Esophagus squamous epithelium (tissue), 5 donors: ENCODE measurements at places on chromosomes 1 and 21.

DNA sequence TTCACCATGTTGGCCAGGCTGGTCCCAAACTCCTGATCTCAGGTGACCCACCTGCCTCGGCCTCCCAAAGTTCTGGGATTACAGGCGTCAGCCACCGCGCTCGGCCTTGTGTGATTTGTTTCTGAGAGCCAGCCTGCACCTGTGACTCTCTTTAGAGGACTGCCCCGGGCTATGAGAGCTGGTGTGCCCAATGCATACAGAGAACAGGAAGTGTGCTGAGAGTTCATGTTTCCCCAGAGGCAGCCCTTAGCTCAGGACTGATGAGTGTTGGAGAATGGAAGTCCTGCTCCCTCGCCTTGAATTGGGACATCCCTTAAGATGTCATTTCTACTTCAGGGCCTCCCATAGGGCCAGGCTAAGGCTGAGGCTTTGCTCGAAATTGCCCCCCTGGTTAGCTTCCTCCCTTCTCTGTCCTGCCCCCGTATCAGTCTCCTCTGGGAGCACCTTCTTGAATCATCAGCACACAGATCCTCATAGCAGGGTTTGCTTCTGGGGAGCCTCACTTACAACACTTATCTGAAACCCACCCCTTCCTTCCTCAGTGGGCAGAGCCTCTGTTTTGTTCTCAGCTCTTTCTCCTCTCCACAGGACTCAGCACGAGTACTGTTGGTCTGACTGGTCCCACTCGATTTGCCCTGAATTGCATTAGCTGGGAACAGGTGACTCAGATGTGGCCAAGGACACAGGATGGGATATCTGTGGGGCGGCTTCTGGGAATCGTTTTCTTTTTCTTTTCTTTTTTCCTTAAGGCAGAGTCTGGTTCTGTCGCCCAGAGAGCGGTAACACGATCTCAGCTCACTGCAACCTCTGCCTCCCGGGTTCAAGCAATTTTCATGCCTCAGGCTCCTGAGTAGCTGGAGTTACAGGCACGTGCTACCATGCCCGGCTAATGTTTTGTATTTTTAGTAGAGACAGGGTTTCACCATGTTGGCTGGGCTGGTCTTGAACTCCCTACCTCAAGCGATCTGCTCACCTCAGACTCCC, 80.1 kb downstream of the UBIAD1 start:
- H3K27ac ChIP-seq: no peak overlapping the region
- H3K4me3 ChIP-seq: no peak overlapping the region
- peaks cover 72% of the 10 kb centered on the region for H3K27me3 ChIP-seq
- no peaks in the 10 kb centered on the region for H3K36me3 ChIP-seq
- no peaks in the 10 kb centered on the region for H3K4me1 ChIP-seq
- DNase-seq: no peak

- H3K27ac ChIP-seq: peak overlapping the region; percentile 93
- no peak for DNase-seq
- no peaks in the 10 kb centered on the region for H3K27me3 ChIP-seq
- H3K4me1 ChIP-seq: peaks cover 21% of the 10 kb centered on the region
Measured at GRCh38 chr1:160768295-160768657, 27.7 kb upstream of the LY9 start.

GRCh38 chr1:156001021-156001661, 19.6 kb downstream of the SSR2 start:
- DNase-seq: no peak
- no peaks in the 10 kb centered on the region for H3K4me1 ChIP-seq
- no peaks in the 10 kb centered on the region for H3K27me3 ChIP-seq
- no peaks in the 10 kb centered on the region for H3K36me3 ChIP-seq
- no peak overlapping the region for H3K27ac ChIP-seq

DNA sequence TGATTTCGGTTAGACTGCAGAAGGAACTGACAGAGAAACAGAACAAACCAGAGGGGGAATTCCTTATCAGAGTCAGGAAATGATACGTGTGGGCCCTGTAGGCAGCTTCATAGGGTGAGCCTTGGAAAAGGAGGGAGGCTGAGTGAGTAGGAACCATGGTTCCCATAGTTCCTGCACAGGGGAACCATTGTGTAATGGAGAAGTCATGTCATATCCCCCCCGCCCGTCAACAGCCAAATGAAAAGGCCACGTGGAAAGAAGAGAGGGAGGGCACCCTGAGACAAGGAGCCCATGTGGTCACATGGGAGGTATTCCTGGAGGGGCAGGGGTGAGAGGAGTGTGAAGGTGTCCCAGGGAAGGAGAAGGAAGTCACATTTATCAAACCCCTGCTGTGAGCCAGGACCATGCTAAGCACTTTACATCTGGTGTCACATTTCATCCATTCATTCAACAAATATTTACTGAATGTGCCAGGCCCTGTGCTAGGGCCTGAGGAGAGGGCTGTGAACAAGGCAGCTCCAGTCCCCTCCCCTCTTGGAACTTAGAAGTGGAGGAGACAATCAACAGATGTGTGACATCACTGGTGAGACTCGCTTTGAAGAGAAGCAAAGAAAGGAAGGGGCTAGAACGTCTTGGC, 15.7 kb upstream of the FGR start:
- peaks cover 36% of the 10 kb centered on the region for H3K4me1 ChIP-seq
- DNase-seq: no peak
- no peak overlapping the region for H3K4me3 ChIP-seq
- peak overlapping the region; percentile 42 for H3K27ac ChIP-seq
- H3K36me3 ChIP-seq: no peaks in the 10 kb centered on the region

- no peaks in the 10 kb centered on the region for H3K36me3 ChIP-seq
- H3K4me1 ChIP-seq: peaks cover 32% of the 10 kb centered on the region
- H3K4me3 ChIP-seq: no peak overlapping the region
- no peak for DNase-seq
Measured at GRCh38 chr1:226627924-226628611, 79.5 kb downstream of the STUM start.

GRCh38 chr1:910311-910880, 13.3 kb upstream of the SAMD11 start:
- no peak for DNase-seq
- H3K4me1 ChIP-seq: peaks cover 20% of the 10 kb centered on the region
- H3K27ac ChIP-seq: no peak overlapping the region
- peak overlapping the region; percentile 43 for H3K4me3 ChIP-seq

- no peak for DNase-seq
- H3K27ac ChIP-seq: no peak overlapping the region
- H3K36me3 ChIP-seq: no peaks in the 10 kb centered on the region
- no peak overlapping the region for H3K4me3 ChIP-seq
- H3K4me1 ChIP-seq: no peaks in the 10 kb centered on the region
Measured at GRCh38 chr1:90043586-90043985, 48.7 kb downstream of the ZNF326 start.

GRCh38 chr1:77100875-77101274, 118.4 kb downstream of the PIGK start:
- no peaks in the 10 kb centered on the region for H3K4me1 ChIP-seq
- DNase-seq: no peak
- H3K27me3 ChIP-seq: no peaks in the 10 kb centered on the region

DNA sequence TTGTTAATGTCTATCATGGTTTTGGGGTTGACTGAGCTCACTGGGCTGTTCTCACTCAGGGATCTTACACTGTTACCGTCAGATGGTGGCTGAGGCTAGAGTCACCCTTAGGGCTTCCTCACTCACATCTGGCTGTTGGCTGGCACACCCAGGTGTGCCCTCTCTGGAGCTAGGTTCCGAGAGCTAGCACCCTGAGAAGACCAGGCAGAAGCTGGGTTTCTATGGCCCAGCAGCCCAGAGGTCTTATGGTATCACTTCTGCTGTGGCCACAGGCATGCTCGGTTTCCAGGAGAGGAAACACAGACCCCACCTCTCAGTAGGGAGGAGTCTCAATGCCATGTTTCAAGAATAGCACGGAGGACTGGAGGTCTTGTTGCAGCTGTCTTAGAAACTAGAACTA, 20.7 kb upstream of the KIF1B start:
- H3K4me1 ChIP-seq: no peaks in the 10 kb centered on the region
- H3K36me3 ChIP-seq: no peaks in the 10 kb centered on the region
- no peak overlapping the region for H3K4me3 ChIP-seq
- DNase-seq: no peak
- H3K27me3 ChIP-seq: no peaks in the 10 kb centered on the region

DNA sequence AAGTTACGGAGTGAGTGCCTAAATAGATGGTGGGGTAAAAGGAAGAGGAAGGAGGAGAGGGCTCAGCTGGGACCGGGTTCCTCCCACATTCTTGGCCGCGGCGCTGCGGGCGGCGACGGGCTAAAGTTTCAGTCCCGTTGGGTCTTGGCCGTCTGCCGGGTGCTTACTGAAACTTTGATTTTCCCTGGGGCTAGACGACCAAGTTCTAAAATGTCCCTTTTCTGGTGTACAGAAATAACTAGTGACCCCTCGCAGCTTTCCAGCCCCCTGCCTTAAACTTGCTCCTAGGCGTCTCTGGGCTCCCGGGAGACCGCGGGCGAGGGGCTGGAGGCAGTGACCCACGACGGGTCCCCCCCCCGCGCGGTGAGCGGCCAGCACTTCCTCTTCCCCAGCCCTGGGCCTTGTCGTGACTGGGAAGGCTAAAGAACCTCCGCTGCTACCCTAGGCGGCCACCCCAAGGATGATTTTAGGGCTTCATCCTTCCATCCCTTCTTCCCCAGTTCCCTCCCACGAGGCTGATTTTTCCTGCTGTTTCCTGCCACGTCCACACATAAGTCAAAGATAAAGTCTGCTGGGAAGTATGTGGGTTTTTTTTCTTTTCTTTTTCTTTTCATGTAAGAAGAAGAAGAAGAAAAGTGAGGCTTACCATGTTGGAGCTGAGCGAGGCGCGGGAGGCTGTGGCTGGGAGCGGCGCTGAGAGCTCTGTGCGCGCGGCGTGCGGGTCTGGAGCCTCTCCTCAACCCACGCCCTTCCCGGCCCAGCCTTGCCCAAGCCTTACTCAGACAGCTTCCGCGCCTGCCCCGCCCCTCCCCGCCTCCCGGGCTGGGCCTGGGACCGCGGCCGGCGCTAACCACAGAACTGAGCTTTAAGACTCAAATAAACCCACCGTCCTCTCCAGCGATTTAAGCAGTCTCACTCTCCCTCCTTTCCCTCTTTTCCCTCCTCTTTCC, at the start of gene S100A11:
Gene S100A11 (minus strand): TSS at position 738 of the 950 bp plus-strand sequence. CDS start 89 bp downstream, at position 649.
- H3K36me3 ChIP-seq: peaks cover 19% of the 10 kb centered on the region
- H3K4me3 ChIP-seq: peak within 1 kb of the TSS; percentile 78
- peaks cover 23% of the 10 kb centered on the region for H3K4me1 ChIP-seq
- DNase-seq: peak; percentile 27

DNA sequence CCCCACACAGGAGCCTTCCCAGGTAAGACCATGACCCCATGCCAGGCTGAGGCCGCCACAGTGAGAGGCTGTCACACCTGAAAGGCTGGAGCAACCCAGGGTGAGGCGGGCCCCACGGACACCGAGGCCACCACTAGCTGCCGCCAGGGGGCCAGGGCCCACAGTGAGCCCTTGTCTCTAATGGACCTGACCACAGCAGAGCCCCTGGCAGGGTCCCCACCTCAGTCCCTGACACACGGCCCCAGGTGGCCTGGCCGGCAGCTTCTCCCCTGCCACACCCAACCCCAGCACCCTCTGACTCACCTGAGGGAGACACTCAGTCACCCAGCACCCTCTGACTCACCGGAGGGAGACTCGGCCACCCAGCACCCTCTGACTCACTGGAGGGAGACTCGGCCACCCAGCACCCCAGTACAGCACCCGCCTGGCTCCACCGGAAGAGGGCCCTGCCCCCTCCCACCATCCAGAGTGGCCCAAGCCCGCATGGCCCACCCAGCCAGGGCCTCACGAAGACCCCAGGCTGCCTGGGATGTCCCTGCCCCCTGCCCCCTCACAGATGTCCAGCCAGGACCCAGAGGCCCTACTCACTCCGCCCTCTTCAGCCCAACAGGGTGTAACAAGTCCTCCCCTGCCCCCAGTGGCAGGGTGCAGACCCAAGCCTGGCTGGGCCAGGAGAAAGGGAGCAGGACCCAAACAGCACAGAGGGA, 4.4 kb downstream of the DVL1 start:
- peak overlapping the region; percentile 29 for H3K4me3 ChIP-seq
- H3K27me3 ChIP-seq: no peaks in the 10 kb centered on the region
- no peak for DNase-seq
- H3K27ac ChIP-seq: peak overlapping the region; percentile 94
- peaks cover 64% of the 10 kb centered on the region for H3K4me1 ChIP-seq

DNA sequence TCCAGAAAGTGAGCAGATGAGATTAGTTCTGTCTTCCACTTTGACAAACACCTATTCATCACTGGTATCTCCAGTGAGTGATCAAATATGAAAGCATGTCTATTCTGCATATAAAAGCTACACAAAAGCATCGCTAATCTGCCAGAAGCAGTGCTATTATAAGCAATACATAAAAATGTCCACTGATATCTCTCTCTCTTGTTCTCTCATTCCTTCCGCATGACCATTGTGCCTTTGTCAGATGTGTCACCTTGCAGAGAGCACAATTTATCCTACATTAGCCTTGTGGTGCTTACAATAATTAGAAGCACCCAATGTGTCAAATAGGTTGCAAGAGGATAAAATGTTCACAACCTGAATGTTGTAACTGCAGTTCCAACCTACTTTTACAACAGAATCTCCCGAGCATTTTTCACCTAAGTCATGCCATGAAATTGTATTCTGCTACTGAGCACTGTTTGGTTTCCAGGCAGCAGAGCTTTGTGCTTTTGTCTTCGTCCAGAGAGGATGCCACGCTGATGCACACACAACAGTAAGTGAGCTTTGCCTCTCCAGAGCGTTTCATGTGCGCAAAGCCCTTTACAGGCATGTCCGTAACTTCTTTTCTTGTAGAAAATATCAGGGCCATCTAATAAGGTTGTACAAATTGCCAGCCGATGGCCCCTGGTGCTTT, 198.7 kb upstream of the PLD5 start:
- no peak overlapping the region for H3K27ac ChIP-seq
- no peaks in the 10 kb centered on the region for H3K4me1 ChIP-seq
- H3K4me3 ChIP-seq: no peak overlapping the region
- H3K27me3 ChIP-seq: no peaks in the 10 kb centered on the region
- DNase-seq: no peak

- H3K36me3 ChIP-seq: no peaks in the 10 kb centered on the region
Measured at GRCh38 chr1:94305704-94306103, 68.3 kb upstream of the ARHGAP29 start.

GRCh38 chr1:154533952-154534844, 24.3 kb downstream of the UBE2Q1 start:
- no peak overlapping the region for H3K4me3 ChIP-seq
- no peaks in the 10 kb centered on the region for H3K4me1 ChIP-seq
- no peaks in the 10 kb centered on the region for H3K27me3 ChIP-seq
- no peaks in the 10 kb centered on the region for H3K36me3 ChIP-seq
- H3K27ac ChIP-seq: no peak overlapping the region
